ENCODE measurements at places on chromosomes 7 and 10. TPM values are rescaled to one million over a fixed set of nuclear protein-coding genes. Genes with fewer than 3 reads are reported as not detected.

- H3K4me1 ChIP-seq, result no peaks in the 10 kb centered on the region
- no peak overlapping the region for H3K27ac ChIP-seq
- H3K4me3 ChIP-seq, result no peak overlapping the region
- H3K36me3 ChIP-seq, result no peaks in the 10 kb centered on the region
- peak; percentile 20 for DNase-seq
- no peaks in the 10 kb centered on the region for H3K27me3 ChIP-seq
Measured at GRCh38 chr7:116180302-116180701, 30.0 kb upstream of the TES start.

Gene PDE1C
- 2.9 TPM for total RNA-seq

Gene DOCK4
- total RNA-seq, result 99.2 TPM

Gene NRCAM
- total RNA-seq, result 2.2 TPM

DNA sequence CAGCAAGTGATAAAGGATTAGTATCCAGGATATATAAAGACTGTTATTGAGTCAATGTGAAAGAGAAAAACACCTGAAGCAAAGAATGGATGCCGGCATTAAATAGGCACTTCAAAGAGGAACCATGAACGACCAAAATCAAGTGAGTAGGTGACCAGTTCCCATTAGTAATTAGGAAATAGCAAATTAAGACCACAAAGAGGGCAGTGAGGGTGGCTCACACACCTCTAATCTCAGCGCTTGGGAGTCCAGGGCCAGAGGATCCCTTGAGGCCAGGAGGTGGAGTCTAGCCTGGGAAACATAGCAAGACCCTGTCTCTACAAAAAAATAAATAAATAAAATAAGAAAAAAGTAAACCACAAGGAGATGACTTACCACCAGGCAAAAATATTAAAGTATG lies 1.5 kb upstream of the ANTXRL start:
- DNase-seq, result no peak
- H3K4me3 ChIP-seq, result peak overlapping the region; percentile 85
- H3K4me1 ChIP-seq, result peaks cover 2% of the 10 kb centered on the region
- peaks cover 11% of the 10 kb centered on the region for H3K27me3 ChIP-seq
- no peak overlapping the region for H3K27ac ChIP-seq
- no peaks in the 10 kb centered on the region for H3K36me3 ChIP-seq

Gene MOGAT3
- total RNA-seq, result not detected

DNA sequence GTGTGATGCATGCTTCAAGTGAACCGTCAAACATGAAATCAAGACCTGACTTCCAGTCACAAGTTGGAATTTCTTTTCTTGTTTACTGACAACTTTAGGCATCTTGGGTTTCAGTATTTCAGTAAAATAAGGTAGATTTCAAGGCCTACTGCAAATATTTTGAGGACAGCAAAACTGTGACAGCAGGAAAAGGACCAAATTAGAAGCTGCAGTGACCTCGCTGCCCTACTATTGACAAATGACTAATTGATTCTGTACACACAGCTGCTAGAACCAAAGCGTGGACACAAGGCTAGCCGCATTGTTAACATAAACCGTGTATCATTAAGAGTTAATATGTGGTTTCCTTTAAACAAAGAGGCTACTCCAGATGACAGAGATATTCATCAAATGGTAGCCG lies 105.7 kb upstream of the SEC61G start:
- H3K27ac ChIP-seq, result no peak overlapping the region
- H3K27me3 ChIP-seq, result no peaks in the 10 kb centered on the region
- no peaks in the 10 kb centered on the region for H3K36me3 ChIP-seq
- no peak overlapping the region for H3K4me3 ChIP-seq

Gene CUBN
- 8.8 TPM for total RNA-seq

Gene SEMA3E
- 0.62 TPM for total RNA-seq

Gene SHTN1
- total RNA-seq, result 106 TPM

DNA sequence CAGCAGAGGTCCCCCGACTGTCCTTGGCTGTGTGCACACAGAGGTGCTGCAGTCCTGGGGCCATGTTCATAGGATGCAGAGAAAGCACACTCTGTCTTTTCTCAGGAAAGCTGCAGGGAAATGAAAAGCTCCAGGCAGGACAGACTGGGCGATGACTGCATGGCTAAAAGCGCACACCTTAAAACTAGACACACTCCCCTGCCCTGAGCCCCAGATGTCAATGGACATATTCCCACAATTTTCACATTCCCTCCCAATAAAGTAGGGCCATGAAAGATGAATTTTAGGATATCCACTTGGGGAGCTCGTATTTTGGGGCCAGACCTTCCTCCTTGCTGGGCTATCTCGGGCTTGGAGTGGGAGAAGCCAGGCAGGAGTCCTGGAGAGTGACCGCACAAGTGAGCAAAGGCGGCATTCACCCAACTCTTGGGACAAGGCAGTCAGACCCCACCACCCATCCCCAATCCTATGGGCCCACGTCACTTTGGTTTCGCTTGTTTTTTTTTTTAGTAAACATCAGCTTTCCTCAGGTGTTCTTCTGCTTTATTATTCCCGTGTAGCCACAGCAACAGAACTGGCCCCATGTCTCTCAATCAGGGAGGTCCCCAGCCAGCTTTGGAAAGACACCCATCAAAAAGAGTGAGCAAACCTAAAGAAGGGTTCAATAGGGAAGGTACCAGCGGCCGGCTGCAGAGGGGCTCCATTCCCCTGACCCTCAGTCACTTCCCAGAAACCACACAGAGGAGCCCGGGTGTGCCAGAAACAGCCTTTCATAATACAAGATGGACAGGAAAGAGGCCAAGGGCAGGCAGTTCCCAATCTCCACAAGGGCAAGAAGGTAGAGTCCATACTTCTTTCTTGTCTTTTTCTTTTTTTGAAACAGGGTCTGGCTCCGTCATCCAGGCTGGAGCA lies 12.7 kb downstream of the GPRIN2 start:
- H3K4me1 ChIP-seq, result peaks cover 7% of the 10 kb centered on the region
- H3K4me3 ChIP-seq, result no peak overlapping the region
- H3K36me3 ChIP-seq, result no peaks in the 10 kb centered on the region
- no peak for DNase-seq
- H3K27ac ChIP-seq, result no peak overlapping the region

GRCh38 chr7:23938937-23939552 lies 229.0 kb downstream of the STK31 start:
- H3K36me3 ChIP-seq, result no peaks in the 10 kb centered on the region
- H3K4me3 ChIP-seq, result no peak overlapping the region
- no peaks in the 10 kb centered on the region for H3K27me3 ChIP-seq
- H3K27ac ChIP-seq, result no peak overlapping the region

Gene TMEM270
- total RNA-seq, result not detected

- H3K27ac ChIP-seq, result no peak overlapping the region
- no peak for DNase-seq
- peaks cover 12% of the 10 kb centered on the region for H3K36me3 ChIP-seq
Measured at GRCh38 chr7:105635197-105635596, 53.9 kb upstream of the EFCAB10 start.

- no peaks in the 10 kb centered on the region for H3K36me3 ChIP-seq
- no peak overlapping the region for H3K27ac ChIP-seq
- DNase-seq, result peak; percentile 61
- no peak overlapping the region for H3K4me3 ChIP-seq
- H3K4me1 ChIP-seq, result peaks cover 4% of the 10 kb centered on the region
Measured at GRCh38 chr10:98045785-98046389, 15.5 kb upstream of the CRTAC1 start.

Gene PRSS37
- not detected for total RNA-seq

DNA sequence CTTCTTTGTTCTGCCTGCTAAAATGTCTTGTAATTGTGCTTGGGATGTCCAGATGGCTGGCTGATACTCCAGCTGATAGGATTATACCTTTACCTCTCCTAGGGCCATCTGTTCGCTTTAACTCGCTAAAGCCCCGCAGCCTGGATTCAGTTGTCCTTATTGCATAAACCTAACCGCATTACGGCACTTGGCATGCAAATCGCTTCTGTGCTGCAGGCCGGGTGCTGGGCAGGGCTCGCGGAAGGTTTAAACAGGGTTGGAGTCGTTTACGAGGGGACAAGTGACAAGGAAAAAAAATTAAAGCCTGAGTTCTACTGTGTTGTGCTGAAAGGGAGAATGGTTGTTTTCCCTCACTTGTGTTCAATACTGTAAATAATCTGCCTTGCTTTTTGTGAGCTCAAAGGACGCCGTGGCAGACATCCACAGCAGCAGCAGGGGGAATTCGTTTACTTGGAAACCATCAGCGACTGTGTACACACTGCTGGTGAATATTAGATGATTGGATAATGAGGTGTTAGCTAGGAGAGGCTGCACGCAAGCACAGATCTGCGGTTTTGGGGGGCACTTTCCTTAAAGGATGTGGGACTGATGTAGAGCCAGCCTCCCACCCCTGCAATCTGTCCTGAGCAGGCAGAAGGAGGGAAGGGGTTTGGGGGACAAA lies 93.0 kb downstream of the EBF3 start:
- H3K36me3 ChIP-seq, result no peaks in the 10 kb centered on the region
- no peak for DNase-seq
- H3K27ac ChIP-seq, result no peak overlapping the region
- H3K4me1 ChIP-seq, result peaks cover 5% of the 10 kb centered on the region
- no peak overlapping the region for H3K4me3 ChIP-seq
- H3K27me3 ChIP-seq, result peaks cover 2% of the 10 kb centered on the region

GRCh38 chr7:15228831-15229230 lies 326.3 kb upstream of the DGKB start:
- H3K36me3 ChIP-seq, result no peaks in the 10 kb centered on the region
- no peak overlapping the region for H3K4me3 ChIP-seq
- H3K27me3 ChIP-seq, result no peaks in the 10 kb centered on the region
- no peaks in the 10 kb centered on the region for H3K4me1 ChIP-seq

DNA sequence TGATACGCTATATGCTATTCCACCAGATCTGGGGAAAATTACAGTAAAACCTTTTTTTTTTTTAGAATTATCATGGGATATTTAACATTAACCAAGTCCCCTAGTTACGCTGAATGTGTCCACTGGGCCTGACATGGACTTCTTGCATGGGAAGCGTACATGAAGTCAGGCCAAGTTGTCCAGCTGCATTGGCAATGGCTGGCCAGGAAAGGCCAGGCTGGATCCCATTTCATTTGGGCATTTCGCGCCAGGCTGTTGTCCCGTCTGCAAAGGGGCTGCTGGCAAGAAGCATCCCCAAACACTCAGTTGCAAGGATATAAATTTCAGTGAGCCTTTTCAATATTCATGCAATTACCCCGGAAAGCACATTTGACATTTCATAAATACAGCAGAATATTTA lies 933.3 kb downstream of the GRID1 start:
- H3K27me3 ChIP-seq, result no peaks in the 10 kb centered on the region
- peaks cover 4% of the 10 kb centered on the region for H3K4me1 ChIP-seq
- DNase-seq, result no peak
- H3K4me3 ChIP-seq, result no peak overlapping the region
- no peaks in the 10 kb centered on the region for H3K36me3 ChIP-seq

Gene POLR1F
- 17.2 TPM for total RNA-seq

DNA sequence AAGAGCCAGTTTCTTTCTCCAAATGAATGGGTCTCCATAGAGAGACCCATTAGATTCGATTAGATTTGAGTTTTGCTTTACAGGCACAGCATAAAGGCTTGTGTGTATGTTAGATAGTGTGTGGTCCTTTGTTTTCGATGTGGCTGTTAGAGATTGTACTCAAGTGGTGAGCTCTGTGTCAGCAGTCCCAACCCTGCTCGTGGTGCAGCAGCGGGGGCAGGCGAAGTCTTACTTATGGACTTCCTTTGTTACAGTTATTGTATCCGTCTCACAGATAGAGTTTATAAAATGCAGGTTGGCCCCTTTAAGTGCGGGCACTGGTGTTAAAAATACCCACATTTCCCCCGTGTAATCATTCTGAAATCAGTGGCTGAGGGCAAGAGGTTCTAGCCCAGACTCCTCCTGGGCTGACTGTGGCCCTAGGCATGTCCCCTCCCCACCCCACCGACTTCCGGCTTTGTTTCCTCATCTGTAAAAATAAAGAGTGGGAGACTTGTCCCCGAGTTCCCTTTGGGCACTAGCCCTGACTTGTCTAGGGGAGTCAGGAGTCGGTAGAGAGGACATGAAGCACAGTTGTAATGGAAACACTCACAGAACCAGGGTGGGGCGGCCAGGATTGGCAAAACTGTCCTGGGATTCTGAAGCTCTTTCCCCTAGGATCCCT lies 28.6 kb downstream of the MTURN start:
- peaks cover 62% of the 10 kb centered on the region for H3K4me1 ChIP-seq
- H3K36me3 ChIP-seq, result no peaks in the 10 kb centered on the region
- no peak for DNase-seq
- peak overlapping the region; percentile 26 for H3K27ac ChIP-seq

Gene TMEM196
- not detected for total RNA-seq

- no peak for DNase-seq
- H3K27me3 ChIP-seq, result no peaks in the 10 kb centered on the region
- H3K4me1 ChIP-seq, result no peaks in the 10 kb centered on the region
- H3K4me3 ChIP-seq, result no peak overlapping the region
Measured at GRCh38 chr7:71339924-71340323, 208.0 kb downstream of the GALNT17 start.

DNA sequence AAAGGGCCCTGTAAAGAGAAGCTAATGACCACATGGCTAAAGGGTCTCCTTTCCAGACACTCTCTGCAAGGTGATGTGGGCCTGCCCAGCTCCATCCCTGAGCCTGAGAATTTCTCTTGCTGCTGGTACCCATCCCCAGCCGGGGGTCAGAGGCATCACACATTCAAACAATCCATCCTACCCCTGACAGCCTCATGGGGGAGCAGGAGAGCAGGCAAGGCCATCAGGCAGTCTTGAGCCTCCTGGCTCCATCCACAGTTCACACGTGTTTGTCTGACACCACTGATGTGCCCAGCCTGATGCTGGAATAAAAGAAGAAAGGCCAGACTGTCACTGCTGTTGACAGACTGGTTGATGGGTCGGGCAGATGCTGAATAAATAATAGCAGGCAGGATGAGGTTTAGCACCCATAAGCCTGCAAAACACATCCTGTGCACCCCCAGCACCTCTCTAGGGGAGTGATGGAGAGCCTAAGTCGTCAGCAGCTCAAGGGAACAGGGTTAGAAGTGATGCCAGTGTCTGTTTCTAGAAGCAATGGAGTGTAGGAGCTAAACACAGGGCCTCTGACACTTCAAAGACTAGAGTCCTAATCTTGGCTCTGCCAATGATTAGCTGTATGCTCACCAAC lies 43.5 kb downstream of the TLL2 start:
- peak; percentile 70 for DNase-seq
- H3K27ac ChIP-seq, result no peak overlapping the region
- peaks cover 7% of the 10 kb centered on the region for H3K27me3 ChIP-seq

DNA sequence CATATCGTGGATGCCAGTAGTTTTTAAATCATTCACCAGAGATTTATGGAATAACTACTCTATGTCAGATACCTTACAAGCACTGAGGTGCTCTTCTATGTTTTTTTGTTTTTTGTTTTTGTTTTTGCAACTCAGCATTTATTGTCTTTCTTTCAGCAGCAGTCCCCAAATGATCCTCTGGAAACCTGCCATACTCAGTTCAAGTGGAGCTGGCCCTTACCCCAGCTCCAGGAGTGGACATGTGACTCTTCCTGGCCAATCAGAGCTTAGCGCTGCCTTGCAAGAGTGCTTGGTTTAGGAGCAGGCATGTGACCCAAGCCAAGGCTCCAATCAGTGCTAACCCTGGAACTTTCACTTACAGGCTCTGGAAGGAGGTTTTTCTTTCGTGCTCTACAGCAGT lies 356.6 kb upstream of the ZMIZ1 start:
- H3K4me1 ChIP-seq, result peaks cover 8% of the 10 kb centered on the region
- no peak overlapping the region for H3K27ac ChIP-seq
- H3K36me3 ChIP-seq, result peaks cover 3% of the 10 kb centered on the region

All from endothelial cell (in vitro differentiated cells).